ENCODE measurements at places on chromosomes 3 and 15.

DNA sequence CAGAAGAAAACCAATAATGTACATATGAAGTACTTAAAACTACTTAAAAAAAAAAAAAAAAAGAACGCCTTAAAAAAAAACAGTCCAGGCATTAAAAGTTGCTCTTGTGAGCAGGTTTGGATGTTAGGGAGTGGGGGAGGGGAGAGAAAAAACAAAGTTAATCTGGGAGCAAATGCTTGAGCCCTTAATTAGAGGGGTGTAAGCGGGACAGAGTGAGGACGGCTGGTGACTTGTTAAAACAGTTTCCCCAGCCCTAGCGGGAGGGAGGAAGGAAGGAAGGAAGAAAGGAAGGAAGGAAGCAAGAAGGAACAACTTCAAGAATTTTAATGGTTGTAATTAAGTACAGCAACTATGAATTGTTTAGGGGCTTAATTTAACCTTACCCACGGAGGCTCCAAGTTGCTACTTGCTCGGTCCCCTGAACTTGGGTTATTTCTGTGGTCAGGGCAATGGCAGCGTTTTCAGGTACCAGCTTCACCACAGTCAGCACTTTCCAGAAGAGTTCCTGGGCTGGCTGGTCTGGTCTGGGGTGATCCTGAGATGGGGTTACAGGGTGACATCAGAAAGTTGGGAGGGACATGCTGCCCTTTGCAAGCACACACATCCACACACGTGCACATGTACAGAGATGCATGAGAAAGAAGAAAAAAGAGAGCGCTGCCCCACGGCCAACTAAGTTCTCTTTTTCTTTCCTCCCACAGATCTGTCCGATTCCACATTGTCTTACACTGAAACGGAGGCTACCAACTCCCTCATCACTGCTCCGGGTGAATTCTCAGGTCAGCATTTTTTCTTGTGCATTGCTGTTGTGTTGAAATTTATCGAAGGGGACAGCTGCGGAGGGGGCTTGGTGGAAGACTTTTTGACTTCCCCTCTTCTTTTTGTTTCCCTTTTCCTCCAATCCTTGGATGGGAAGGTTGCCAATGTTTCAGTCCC, 14.0 kb downstream of the SMAD6 start:
- no peak for DNase-seq

GRCh38 chr15:88623061-88623460, 1.9 kb downstream of the AEN start:
- no peak for DNase-seq

- no peak for DNase-seq
Observed at GRCh38 chr3:185457376-185457775, 41.5 kb downstream of the TMEM41A start.

GRCh38 chr15:43260011-43260615, 6.6 kb downstream of the TGM5 start:
- no peak for DNase-seq

GRCh38 chr3:27105904-27106303, 263.3 kb downstream of the NEK10 start:
- no peak for DNase-seq

- DNase-seq, result no peak
Observed at GRCh38 chr3:150379469-150379868, 28.6 kb upstream of the TSC22D2 start.

DNA sequence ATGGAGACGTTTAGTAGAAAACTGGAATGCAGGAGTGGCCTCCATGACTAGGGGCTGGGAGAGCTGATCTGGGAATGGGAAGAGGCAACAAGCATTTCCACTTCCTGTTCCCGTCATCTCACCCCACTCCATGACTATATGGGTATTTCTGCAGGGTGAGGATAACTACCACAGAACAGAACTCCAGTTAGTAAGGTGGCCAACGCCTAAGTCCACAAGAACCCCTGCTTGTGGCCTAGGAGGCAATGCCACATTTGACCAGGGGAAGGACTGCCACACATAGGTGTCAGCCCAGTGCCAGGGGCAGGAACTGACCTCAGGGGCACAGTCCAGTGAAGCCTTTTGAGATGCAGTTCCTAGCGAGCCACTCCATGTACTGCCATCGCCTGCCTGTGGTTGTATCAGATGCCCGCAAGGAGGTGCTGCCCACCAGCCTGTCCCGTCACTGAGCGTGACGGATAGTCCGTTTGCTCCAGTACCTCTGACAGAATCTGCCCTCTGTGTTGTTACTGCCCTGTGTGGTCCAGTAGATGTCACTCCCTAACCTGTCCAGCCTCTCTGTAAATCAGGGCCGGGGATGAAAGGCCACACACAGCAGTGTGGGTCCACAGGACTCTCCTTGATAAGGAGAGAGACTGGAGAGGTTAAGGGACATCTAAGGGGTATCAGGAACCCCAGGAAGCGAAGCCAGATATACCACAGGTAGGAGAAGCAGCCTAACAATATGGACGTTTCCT, 3.5 kb upstream of the MTFMT start:
- DNase-seq, result no peak

GRCh38 chr15:33330931-33331330, 20.2 kb downstream of the RYR3 start:
- DNase-seq, result no peak

DNA sequence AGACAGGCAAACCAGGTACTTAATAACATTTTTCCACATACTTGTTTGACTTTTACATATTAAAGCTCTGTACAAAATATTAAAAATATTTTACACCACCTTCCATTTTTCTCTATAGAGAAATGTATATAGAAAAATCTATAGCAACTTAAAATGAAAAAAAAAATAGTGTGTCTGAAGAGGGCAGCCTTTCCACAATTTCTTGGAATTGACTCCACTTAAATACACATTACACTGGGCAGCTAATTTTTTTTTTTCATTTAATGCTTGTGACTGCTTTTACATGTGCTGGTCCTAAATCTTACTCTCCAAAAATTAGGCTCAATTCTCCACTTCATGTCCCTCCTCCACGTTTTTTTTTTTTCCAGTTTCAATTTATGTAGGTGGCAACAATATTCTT, 427.0 kb upstream of the RBMS3 start:
- DNase-seq, result no peak

GRCh38 chr3:98029083-98029482, 6.0 kb downstream of the GABRR3 start:
- no peak for DNase-seq

- no peak for DNase-seq
Observed at GRCh38 chr3:66442254-66443117, 58.3 kb downstream of the LRIG1 start.

DNA sequence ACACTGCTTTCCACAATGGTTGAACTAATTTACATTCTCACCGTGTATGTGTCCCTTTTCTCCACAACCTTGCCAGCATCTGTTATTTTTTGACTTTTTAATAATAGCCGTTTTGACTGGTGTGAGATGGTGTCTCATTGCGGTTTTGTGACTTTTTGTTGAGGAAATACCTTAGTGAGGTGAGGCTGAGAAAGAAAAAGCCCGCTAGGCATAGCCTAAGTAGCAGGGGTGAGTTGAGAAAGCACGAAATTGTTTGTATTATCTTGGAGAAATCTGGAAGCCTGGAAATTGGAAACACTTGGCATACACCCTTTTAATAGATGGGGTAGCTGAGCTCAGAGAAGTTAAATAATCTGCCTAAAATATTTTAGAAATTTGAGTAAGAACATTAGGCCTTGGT, 61.5 kb upstream of the CFAP161 start:
- DNase-seq, result no peak

DNA sequence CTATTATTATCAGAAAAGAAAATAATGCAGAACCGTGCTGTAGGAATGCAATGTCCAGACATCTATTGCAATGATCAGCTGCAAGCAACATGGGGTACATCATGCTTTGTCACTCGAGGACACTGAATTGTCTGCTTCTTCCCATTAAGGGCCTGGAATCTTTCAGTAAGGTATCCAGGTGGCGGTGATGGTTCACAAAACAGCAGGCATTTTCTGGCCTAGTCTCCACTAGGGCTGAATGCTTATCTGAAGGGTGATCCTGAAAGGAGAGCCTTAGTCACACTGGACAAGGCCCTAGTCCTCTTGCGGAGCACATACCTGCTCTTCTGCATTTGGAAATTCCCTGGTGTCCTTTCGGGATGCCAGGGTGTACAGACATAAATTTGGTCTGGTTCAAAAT, 21.2 kb downstream of the ITPR1 start:
- no peak for DNase-seq

DNA sequence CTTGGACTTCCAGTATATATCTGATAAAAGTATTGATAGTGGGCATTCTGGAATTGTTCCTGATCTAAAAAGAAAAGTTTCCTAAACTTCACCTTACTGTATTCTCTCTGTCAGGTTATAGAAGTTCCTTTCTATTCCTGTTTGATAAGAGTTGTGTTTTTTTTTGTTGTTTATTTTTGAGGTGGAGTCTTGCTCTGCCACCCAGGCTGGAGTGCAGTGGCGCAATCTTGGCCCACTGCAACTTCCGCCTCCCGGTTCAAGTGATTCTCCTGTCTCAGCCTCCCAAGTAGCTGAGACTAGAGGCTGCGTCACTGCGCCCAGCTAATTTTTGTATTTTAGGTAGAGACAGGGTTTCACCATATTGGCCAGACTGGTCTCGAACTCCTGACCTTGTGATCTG, 13.1 kb downstream of the BLM start:
- DNase-seq, result no peak

DNA sequence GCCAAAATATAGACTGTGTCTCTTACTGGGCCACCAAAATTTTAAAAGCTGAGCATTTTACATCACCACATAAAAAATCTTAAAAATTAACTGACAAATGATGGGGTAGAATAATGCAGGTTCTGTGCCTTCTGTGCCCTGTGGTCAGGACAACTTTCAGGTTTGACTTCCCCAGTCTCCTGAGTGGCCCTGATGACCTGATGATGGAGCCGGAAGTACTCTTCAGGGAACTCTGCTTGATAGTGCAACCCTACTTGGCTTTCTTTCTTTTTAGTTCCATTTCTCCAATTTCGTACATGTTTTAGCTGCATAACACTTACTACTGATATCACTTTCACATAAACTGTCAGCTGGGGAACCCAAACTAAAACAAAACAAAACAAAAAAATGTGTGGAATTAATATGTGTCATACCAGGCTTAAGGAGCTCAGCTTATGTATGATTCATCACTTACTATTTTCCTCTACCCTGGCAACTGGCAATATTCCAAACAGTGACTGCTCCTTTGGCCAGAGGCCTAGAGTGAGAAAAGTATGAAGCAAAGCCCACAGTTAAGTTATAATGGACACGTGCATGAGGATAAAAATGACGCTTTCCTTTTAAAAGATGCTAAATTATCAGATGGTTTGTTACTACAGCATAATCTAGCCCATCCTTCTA, 194.3 kb downstream of the BCHE start:
- no peak for DNase-seq

Measured in stimulated activated CD4-positive, alpha-beta T cell treated with anti-CD3 and anti-CD28 coated beads, Interleukin-1b, Interleukin-23, amount 100 ng/mL, for 24 hours (primary cell).